ENCODE measurements at places on chromosomes 13 and 19. TPM values are rescaled to one million over a fixed set of nuclear protein-coding genes. Genes with fewer than 3 reads are reported as not detected.

The C13orf42 gene
- not detected for total RNA-seq

The CD209 gene
- not detected for total RNA-seq

The ZNF418 gene
- not detected for total RNA-seq

The TNFSF13B gene
- 1.3 TPM for total RNA-seq

The TNFSF11 gene
- not detected for total RNA-seq

The ZNF844 gene
- not detected for total RNA-seq

The ERICH6B gene
- total RNA-seq = not detected

The IZUMO4 gene
- total RNA-seq = 6.1 TPM

The CGB5 gene
- total RNA-seq = not detected

The DNAJB1 gene
- 175 TPM for total RNA-seq

The ZFP14 gene
- 2.8 TPM for total RNA-seq

The IGLON5 gene
- not detected for total RNA-seq

The ZNF726 gene
- not detected for total RNA-seq

The PSG7 gene
- total RNA-seq = not detected

The NANOS3 gene
- total RNA-seq = not detected

The SERPINE3 gene
- not detected for total RNA-seq

The PCDH20 gene
- not detected for total RNA-seq

The CEACAM1 gene
- total RNA-seq = 1.2 TPM

The RFXAP gene
- 4.4 TPM for total RNA-seq

The IRF2BP1 gene
- 33.9 TPM for total RNA-seq

The SLC6A16 gene
- total RNA-seq = 5.0 TPM

The ZNF528 gene
- not detected for total RNA-seq

The CEACAM8 gene
- total RNA-seq = not detected

The EID2B gene
- 1.2 TPM for total RNA-seq

The DCT gene
- 0.12 TPM for total RNA-seq

The BBC3 gene
- 45.0 TPM for total RNA-seq

The TRIP10 gene
- total RNA-seq = 111 TPM

The PABPC3 gene
- total RNA-seq = 0.59 TPM

The OXGR1 gene
- total RNA-seq = not detected

The DNASE2 gene
- 36.6 TPM for total RNA-seq

The APOC4 gene
- not detected for total RNA-seq

The SERP2 gene
- total RNA-seq = not detected

The OR7D2 gene
- total RNA-seq = 0.07 TPM

The MED26 gene
- 13.3 TPM for total RNA-seq

The CEACAM19 gene
- 4.0 TPM for total RNA-seq

The CYP4F12 gene
- 4.4 TPM for total RNA-seq

The ZNF814 gene
- 2.5 TPM for total RNA-seq

The TRAPPC6A gene
- 26.9 TPM for total RNA-seq

The TMEM255B gene
- 7.7 TPM for total RNA-seq

The RAB20 gene
- total RNA-seq = 10.6 TPM

The RBM42 gene
- total RNA-seq = 87.2 TPM

The LRRC63 gene
- not detected for total RNA-seq

The UQCR11 gene
- total RNA-seq = 303 TPM

The PSG2 gene
- total RNA-seq = not detected

The SRRM5 gene
- not detected for total RNA-seq

The ZNF729 gene
- total RNA-seq = not detected

The CCL25 gene
- total RNA-seq = not detected

The TYROBP gene
- 0.49 TPM for total RNA-seq

The KLF5 gene
- total RNA-seq = 59.2 TPM

The COLGALT1 gene
- 86.0 TPM for total RNA-seq

The DHDH gene
- total RNA-seq = 8.6 TPM

The MAP4K1 gene
- total RNA-seq = 9.1 TPM

The OLFM2 gene
- 19.9 TPM for total RNA-seq

The CGB2 gene
- 5.0 TPM for total RNA-seq

Data from HCT116 (cell line).